ENCODE measurements at places on chromosomes 7 and 10.

DNA sequence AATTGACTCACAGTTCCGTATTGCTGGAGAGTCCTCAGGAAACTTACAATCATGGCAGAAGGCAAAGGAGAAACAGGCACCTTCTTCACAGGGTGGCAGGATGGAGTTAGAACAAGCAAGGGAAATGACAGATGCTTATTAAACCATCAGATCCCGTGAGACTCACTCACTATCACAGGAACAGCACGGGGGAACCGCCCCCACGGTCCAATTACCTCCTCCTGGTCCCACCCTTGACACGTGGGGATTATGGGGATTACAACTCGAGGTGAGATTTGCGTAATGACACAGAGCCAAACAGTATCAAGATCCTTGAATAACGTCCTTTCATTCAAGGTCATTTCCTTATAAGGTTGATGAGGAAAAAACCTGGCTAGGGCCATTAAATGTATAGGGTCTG is 176.6 kb downstream of the TPK1 start:
- DNase-seq: no peak

DNA sequence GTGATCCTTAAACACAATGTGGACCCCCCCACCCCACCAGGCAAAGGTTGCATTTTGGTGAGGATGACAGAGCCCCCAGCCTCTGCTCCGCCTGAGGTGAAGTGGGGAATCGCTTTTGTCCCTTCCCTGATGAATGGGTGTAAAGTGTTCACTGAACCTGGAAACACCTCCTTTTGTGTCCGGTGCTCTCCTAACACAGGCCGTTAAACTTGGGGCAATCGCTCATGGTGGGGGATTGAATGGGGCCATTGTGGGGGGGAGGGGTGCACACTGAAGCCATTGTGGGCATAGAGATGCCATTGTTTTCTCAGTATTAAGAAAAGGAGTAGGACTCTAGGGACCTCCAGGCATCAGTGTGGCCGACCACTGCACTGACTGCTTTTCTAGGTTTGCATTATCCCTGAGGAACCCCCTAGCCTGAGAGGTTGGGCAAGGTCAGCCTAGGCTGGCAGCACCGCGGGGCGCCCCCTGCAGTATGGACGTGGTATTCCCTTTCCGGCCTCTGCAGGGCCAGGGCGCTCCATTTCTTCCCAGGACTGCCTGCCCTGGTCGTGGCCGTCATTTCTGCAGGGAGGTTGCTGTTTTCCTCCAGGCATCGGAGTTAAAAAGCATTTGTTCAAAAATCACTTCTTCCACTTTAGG is 158.3 kb downstream of the TCF7L2 start:
- DNase-seq: peak; percentile 15

DNA sequence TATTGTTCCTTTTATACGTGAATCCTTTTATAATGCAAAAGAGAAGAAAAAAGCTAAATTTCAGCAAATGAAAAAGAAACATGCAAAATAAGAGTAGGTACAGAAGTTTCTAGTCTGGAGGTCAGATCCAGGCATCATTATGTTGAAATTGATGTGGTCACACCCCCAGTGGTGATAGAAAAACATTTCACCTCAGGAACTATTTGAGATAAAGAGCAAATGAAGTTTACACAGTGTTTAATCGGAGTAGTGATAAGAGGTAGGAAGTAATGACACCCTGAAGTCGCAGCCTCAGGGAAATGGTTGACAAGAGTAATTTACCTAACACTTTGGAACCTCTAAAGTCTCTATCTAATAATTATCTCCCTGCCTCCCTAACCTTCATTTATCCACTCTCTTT is 536.0 kb upstream of the STEAP1 start:
- no peak for DNase-seq

DNA sequence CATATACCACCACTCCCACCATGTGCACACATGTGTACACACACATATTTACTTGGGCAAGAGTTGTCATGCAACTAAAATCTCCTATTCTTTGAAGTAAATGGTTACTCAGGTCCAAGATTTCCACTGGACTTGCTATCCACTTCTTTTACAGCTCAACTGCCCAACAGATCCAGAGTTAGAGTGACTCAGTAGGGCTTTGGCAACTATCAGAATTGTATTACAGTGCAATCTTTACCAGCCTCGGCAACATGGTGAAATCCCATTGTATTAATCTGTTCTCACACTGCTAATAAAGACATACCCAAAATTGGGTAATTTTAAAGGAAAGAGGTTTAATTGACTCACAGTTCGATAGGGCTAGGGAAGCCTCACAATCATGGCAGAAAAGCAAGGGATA is 51.9 kb upstream of the ABLIM1 start:
- DNase-seq: peak; percentile 6

DNA sequence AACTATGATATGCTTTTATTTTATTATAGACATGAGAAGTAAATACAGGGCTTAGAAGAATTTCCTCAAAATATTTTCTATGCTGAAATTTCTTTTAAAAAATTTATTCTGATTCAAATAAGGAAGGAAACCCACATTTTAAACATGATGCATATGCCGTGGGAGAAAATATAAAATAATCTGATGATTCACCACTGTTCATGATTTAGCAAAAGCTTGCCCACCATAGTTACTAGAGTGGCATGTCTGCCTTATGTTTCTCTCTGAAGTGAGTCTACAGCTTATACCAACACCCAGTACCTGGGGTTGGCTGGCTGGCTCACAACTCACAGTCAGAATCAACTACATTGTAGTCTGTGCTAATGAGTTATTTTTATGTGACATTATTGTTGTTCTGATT is 102.0 kb downstream of the GNAI1 start:
- DNase-seq: no peak

Measured in suppressor macrophage (primary cell).